ENCODE measurements at places on chromosomes 12 and 14.

DNA sequence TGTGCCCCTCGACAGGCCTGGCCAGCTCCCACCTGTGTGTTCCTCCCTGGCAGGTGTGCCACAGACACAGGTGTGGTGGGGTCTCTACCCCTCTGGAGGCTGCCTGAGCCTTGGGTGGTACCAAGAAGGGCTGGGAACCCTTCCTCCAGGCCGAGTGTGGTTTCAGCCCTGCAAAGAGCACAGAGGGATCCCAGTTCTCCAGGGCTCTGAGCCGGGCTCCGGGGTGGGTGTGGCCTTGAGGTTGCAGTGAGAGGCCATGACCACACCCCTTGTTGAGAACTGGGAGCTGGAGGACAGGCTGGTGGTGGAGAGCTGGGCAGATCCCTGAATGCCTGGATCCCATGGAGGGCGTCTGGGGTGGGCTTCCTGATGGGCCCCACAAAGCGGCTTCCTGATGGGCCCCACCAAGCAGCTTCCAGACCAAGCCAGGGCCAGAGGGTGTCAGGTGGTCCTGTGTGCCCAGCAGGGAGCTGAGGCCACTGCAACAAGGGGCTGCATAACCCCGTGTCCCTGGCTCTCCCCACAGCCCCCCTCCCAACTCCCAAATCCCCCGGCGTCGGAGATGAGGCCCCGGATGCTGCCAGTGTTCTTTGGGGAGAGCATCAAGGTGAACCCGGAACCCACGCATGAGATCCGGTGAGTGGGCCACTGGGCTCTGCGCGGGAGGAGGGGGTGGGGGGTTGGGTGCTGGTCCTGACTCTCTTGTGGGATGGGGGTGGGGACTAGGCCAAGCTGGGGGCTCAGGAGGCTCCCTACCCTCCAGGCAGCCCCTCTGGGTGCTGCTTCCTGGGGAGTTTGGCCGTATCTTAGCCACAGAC is 16.6 kb downstream of the RFLNA start:
- DNase-seq, result no peak

DNA sequence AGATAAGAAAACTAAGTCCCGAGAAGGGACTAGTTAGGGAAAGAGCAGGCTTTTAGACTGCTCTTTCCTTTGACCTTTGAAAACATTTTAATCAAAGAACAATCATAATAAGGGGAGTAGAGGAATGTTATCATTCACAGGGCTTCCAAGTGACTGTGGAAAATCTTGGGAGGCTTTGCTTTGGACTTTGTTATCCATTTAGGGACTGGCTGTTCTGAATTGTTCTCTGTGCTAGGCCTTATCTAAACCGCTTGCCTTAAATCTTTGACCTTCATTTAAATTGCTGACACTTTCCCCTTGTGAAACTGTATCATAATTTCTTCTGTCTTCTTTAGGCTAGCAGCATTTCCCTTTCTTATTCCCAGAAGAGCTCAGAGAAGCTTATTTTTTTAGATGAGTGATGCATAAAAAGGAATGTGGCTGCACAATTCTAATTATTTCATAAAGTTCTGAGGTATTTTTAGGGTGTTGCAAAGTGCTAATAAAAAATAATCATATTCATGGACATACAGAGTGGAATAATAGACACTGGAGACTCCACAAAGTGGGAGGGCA is 9.5 kb upstream of the CALM1 start:
- no peak for DNase-seq

- DNase-seq, result peak; percentile 7
Observed at GRCh38 chr14:69818758-69819191, 21.7 kb upstream of the SLC10A1 start.

DNA sequence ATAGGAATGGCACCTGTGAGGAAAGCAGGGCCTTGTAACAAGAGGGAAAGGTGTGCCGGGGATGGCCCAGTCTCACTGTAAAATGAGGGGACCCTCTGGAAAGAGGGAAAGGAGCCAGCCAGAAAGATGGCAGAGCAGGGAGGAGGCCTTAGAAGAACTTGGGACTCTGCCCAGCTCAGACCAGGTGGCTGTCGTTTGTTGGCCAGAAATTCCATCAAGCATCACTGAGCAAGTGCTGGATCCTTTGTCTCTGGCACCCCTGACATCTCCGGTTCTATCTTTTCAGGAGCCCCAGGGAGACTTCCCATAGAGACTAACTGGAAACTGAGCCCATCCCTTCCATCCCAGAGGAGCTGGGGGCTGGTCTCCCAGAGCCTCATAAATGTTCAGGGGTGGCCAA is 43.3 kb downstream of the DEGS2 start:
- DNase-seq, result no peak

GRCh38 chr14:85529803-85530574 is at the start of gene FLRT2:
Gene FLRT2 (plus strand): TSS chr14:85530144. CDS start chr14:85621515, 91,371 bp downstream.
- DNase-seq, result no peak

DNA sequence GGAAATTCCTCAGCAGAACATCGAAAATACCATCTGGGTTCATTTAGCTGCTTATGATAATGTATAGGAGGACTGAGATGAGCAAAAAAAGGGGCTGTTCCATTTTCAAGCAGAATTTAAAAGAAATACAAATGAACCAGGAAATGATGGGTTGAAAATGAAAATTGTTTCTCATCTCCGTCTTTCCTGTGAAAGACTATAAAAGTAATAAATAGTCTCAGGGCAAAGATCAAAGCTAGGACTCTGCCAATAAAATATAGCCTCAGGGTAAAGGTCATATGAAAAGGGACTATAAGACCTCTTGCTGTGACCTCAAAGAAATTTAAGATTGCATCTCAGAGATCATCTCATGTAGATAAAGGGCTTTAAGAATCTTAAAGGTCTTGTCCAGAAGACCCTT is 478.0 kb downstream of the BTG1 start:
- DNase-seq, result no peak

DNA sequence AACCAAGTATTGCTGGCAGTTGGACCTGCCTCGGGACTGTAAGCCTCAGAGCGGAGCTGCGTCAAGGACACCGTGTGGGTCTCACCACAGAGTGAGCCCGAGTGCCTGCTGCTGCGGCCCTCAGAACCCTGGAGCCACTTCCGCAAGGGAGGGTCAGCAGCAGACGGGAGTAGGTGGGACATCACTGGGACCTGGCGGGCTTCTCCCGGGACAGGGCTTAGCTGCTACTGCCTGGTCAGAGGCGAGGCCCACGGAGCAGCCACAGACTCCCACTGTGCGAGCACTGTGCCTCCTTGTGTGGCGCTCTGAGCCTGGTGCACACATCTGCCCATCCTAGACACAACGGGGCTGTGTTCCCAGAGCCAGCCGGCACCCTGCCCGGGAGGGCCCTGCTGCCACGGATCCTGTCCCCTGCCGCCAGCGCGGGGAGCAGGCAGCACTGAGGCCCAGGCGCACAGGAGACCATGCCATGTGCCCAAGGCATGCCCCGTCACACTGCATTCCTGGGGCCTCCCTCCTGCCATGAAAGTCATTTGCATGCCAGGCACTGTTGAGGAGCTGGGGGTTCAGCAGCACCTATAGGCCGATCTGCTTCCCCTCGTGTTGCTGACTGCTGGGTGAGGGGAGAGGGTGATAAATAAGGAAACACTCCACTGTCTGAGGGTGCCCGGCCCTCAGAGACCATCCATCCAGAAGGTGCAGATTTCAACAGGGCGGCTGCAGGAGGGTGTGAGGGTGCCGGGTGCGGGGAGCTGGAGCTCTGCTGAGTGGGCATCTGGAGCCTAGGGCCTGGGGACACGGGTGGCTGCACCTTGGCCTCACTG is 10.0 kb downstream of the HIP1R start:
- no peak for DNase-seq
